Stimulated activated CD4-positive, alpha-beta T cell treated with anti-CD3 and anti-CD28 coated beads, Interleukin-4, amount 100 ng/mL, for 4 hours (primary cell): ENCODE measurements at places on chromosomes 6 and 20.

DNA sequence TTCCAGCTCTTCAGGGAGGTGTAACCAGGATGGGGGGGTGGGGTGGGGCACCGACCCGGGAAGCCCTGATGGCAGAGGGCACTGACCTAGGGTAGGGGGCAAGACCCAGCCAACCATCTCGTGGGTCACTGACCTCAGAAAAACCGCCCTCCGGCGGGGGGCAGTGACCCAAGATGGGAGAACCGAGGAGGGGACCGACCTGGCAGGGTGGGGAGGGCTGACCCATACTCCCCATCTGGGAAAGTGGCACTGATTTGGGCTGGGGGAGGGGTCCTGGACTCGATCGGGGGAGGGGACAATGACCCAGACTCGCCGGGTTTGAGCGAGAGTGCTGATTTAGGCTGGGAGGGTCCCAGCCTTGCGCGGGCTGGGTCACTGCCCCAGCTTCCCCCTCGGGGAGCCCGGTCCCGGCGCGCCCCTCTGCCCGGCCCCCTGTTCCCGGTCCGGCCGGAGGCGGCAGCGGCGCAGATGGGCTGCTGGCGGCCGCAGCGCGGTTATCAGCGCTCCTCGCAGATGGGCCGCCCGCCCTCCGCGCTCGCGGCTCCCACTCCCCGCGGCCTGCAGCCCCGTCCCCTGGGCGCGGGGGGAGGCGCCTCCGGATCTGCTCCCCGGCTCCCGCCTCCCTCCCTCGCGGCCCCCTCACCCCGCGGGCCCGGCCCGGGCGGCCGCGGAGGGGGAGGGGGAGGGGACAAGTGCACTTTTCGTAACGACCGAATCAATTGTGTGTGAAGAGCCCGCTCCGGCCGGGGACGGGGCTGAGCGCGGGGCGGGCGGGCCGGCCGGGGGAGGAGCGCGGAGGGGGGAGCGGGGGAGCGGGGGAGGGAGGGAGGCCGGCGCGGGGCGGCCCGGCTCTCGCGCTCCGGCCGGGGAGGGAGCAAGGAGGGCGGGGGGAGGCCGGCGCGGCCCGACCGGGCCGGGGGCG lies 2.2 kb downstream of the NOL4L start:
- DNase-seq = no peak

DNA sequence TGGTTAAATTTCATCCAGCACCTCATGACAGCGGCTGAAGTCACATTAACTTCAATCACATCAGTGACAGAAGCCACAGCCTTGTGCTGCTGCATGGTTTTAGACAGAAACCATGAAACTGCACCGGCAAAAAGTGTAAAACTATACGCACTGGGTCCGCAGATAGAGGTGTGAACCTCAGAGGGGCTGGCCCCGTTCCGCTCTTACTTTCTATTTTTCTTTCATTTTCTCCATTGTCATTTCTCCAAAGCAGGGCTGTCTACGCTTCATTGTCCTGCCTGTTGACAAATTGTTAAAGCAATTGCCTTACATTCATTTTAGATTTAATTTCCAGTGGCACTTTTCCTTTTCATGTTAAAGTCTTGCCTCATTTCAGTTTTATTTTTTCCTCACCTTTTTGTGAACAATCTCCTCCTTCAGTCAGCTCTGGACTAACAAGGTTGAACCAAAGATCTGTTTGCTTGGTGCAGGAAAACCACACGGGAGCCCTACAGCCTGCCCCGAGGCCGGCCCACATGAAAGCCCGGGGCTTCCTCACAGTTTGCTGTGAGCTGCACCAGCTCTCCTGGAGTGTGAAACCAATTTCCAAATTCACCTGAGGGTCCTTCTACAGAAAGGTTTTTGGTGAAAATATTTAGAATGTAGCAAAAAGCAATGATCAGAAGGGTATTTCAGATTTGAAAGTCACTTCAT lies 63.7 kb downstream of the PRR18 start:
- no peak for DNase-seq

- no peak for DNase-seq
These were observed 42.4 kb downstream of the CNBD2 start for GRCh38 chr20:36010825-36011224.

- no peak for DNase-seq
These were observed 241.8 kb downstream of the CDH4 start for GRCh38 chr20:61493798-61494305.

GRCh38 chr20:61516346-61517208 lies 264.5 kb downstream of the CDH4 start:
- DNase-seq = no peak
